ENCODE measurements at places on chromosomes 2 and 18. TPM values are rescaled to one million over a fixed set of nuclear protein-coding genes. Genes with fewer than 3 reads are reported as not detected.

Gene CFC1
- total RNA-seq: not detected

- no peak for DNase-seq
These were observed 33.7 kb downstream of the FASTKD2 start for GRCh38 chr2:206799083-206799482.

GRCh38 chr18:74944676-74945075 lies 264.3 kb downstream of the PTGR3 start:
- DNase-seq: no peak

GRCh38 chr2:18991177-18992168 lies 366.9 kb downstream of the OSR1 start:
- no peak for DNase-seq

- DNase-seq: no peak
These were observed 287.6 kb downstream of the SETBP1 start for GRCh38 chr18:44968336-44968735.

- DNase-seq: no peak
These were observed 357.1 kb downstream of the NRXN1 start for GRCh38 chr2:50674876-50675275.

Measured in natural killer cell (primary cell).